GM23338 (cell line): ENCODE measurements at places on chromosomes 4 and X.

GRCh38 chr4:105352826-105353225, 121.0 kb downstream of the PPA2 start:
- no peak for DNase-seq

GRCh38 chrX:153768311-153769157, 4.5 kb downstream of the PLXNB3 start:
- no peak for DNase-seq

DNA sequence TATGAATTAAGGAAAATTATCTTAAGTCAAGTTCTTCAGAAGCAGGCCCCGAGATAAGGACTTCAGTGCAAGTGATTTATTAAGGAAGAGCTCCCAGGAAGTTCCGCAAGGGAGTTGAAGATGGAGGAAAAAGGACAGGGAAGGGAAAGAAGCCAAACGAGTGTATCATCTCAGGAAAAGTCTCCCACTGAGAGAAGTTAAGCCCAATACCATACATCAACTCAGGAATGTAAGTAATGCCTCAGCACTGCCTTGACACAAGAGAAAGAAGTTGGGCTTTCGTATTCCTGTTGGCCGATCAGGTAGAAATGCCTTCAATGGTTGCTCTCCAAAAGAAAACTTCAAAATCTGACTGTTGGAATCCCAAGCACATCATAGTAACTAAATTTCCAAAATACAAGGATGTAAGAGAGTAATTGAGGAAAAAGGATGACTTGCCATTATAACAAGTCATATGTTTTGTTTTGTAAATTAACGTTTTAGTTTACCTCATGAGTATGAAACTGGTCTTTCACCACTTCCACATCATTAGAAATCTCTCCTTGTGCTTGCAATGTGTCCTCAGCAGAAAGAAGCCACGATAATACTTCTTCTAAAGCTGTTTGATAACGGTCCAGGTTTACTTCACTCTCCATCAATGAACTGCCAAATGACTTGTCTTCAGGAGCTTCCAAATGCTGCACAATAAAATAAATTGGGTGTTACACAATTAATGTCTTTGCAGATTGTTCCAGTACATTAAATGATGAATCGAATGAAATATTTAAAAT, 566.7 kb downstream of the DMD start:
- DNase-seq, result peak; percentile 37

- DNase-seq, result no peak
Observed at GRCh38 chrX:27968878-27969277, 12.4 kb downstream of the DCAF8L1 start.

DNA sequence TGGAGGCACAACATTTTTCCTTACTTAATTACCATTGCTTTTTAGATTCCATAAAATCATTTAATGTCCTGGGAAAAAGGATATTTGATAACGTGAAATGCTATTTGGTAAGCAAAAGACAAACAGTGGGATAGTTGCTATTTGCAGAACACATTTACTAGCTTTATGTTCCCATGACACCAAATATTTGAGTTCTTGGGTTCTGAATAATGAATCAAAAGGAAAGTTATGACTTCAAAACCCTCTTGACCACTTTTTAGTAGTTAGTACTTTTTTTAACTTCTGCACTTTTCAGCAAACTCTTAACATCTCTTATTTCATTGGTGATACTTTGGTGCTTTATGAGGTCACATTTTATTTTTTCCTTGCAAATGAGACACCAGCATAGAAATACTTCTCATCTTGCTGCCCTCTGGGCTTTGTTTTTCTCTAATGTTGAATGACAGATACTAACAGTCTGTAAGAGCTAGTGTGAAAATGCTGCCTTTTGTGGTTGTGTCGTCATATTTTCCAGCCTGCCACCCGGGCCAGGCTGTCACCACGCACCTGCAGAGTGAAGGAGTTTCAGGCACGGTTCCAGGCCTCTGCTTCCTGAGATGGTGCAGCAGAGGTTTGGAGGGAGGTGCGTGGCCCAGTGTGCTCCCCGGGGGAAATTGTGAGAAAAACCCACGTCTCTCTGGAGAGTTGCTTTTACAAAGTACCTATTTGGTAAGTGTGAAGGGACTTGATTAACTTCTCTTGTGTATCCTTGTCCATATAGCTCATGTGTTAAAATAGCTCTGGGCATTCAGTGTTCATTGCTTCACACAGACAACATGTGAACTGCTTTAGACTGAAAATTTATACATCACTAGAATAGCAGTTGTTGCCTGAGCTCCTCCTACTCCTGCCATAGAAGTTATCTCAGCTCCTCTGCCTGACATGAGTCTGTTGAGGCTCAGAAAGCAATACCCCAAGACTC, 34.7 kb downstream of the MSL3 start:
- no peak for DNase-seq

GRCh38 chr4:73740353-73740778, at the start of gene CXCL8:
Gene CXCL8, plus strand, starts transcription at chr4:73740569. Its CDS starts 90 bp downstream, at chr4:73740659.
- DNase-seq, result peak; percentile 7

- no peak for DNase-seq
Observed at GRCh38 chr4:185672151-185672550, 136.8 kb upstream of the PDLIM3 start.

GRCh38 chr4:107858158-107858742, 33.5 kb downstream of the SGMS2 start:
- peak; percentile 13 for DNase-seq

DNA sequence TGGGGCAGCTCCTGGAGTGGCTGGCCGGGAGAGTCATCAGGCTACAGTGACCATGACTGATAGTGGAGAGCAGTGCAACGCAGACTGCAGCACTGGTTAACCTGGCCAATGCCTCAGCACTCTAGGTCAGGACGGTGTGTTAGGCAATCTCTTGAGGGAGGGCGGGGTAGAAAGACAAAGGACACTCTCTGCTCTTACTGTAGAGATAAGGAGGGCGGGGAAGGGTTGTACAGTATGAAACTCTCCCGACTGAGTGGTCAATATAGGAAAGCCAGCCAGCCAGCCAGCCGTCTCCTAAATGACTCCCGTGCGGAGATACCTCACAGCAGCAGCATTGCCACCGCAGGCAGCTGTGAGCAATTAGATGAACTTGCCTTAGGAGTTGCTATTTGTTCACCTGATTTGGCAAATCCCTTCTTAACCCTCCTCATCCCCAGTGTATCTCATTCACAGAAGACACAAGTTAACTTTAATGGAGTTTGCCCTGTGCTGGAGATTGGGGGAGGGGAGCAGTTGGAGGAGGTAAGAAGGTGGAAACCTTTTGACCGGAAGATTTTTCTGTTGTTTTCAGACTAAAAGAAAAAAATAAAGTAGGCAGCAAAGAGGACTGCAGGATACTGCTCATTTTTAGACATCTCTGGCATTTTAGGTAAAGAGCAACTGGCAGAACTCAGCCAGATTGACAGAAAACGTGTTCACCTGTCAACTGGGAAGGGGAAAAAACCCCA, 330.5 kb downstream of the HNRNPD start:
- DNase-seq, result peak; percentile 48

DNA sequence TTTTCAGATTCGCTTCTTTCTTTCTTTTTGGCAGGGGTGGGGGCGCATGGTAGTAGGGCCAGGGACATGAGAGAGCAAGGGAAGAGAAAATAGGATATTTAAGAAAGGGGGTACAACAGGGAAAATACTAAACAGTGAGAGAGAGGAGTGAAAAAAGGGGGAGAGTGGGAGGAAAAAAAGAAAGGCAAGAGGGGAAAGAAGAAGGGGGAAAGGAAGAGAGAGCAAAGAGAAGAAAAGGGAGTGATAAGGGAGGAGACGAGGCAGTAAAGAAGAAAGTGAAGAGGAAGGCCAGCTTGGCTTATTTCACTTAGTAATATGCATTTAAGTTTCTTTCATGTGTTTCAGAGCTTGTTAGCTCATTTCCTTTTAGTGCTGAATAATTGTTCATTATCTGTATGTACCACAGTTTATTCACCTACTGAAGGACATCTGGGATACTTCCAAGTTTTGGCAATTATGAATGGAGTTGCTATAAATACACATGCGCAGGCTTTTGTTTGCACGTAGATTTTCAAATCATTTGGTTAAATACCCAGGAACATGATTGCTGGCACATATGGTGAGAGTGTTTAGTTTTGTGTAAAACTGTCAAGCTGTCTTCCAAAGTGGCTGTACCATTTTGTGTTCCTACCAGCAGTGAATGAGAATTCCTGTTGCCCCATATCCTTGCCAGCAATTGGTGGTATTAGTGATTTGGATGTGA, 37.3 kb downstream of the CASP6 start:
- DNase-seq, result no peak

DNA sequence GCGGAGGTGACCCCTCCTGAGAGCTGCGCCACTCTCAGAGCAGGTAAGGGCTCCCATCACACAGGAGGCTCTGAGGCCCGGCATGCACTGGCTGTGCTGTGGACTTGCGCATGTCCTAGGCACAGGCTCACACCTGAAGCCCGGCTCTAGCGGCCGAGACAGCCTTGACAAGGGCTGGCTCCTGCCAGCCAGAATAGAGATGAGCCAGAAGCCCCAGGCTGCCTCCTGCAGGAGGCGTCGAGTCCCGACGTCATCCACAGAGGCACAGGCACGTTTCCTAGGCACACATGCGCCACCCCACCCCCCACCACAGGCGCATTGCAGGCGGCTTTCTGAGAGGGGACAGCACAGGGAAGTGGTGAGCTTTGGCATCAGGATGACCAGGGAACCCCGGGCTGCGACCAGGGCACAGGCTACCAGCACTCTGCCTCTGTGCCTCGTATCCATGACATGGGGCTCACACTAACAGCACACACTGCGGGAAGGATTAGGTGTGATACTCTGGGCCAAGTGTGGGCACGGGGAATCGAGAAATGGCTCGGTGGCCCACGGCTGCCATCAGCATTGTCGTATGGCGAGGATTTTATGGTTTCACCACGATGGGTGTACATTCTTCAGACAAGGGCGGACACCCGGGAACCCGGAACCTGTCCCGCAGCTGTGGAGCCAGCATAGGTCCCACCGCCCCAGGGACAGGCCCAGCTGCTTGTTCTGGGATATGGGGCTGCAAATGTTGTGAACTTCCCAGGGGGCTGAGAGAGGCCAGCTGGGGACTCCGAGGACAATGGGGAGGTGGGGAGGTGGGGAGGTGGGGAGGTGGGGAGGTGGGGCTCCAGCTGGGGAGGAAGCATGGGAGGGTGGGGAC, 90.7 kb upstream of the ADRA2C start:
- peak; percentile 56 for DNase-seq

- no peak for DNase-seq
Observed at GRCh38 chr4:1179089-1179441, 6.7 kb upstream of the SPON2 start.

DNA sequence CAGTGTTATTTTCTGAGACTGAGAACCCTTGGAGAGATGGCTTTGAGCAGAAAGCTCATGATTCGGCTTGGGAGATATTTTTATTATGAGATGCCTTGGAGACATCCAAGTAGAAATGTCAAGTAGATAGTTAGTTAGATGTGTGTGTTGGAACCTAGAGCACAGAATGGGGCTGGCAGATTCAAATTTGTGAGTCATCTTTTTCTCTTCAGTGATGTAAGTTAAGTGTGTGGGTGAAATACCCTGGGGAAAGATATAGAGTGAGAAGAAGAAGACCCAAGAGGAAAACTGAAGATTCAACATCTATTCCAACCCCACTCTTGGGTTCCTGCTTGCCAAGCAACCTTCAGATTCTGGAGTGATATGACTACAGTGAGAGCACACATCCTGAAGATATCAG, 580.8 kb upstream of the AMOT start:
- no peak for DNase-seq

GRCh38 chr4:28373601-28374000, 1513.0 kb downstream of the STIM2 start:
- DNase-seq, result no peak

GRCh38 chrX:65894133-65894532, 145.7 kb downstream of the VSIG4 start:
- no peak for DNase-seq

DNA sequence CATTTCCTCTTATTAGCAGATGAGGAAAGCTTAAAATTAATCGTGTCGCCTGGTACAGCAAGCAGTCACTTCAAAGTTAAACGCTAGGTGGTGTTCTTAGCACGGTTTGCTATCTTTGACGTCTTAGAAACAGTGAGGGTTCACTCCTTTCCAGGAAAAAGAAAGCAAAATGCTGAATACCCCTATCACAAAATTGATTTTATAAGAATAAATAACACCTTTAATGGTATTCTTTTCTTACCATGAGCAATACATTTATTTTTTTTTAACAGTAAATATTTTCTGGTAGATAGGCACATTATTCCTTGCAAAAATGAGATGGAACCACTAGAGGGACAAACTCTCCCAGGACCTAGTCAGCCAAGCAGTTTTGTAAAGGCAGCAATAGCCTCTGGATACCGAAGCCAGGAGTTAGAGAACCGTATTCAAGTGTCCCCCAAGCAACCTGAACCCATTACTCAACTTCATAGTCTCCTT, 153.9 kb downstream of the KDR start:
- peak; percentile 82 for DNase-seq
